ENCODE measurements at places on chromosomes 6 and 20. TPM values are rescaled to one million over a fixed set of nuclear protein-coding genes. Genes with fewer than 3 reads are reported as not detected.

- DNase-seq: no peak
Observed at GRCh38 chr6:29641430-29642148, 8.6 kb upstream of the GABBR1 start.

DNA sequence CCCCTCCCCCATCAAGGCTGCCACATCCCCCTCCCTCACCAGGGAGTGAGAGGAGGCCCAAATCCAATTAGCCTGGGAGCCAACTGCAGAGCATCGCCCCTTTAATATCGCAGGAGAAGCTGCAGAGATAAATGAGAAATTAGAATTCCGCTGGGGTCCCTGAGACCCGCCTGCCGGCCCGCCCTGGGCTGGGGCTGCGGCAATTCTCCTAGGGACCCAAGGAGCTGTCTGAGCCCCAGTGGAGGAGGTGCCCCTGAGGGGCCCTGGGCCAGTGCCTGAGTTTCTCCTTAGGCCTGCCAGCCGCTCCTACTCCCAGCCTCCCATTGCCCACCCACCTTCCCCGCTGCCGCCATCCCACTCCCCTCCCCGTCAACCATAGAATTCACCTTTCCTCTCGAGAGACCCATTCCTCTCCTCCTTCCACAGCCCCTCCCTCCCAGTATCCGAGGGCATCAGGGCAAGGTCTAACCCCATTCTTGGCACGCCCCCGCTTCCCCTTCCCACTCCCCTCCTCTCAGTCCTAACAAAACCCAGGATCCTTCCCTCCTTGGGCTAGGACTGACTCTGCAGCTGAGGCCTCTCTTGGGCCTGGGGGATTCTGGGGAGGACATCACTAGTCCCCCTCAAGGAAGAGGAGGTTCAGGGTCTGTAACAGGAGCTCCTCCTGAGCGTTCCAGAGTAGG, 20.0 kb upstream of the CDH22 start:
- DNase-seq: no peak

GRCh38 chr6:154536255-154536654, 25.8 kb upstream of the CNKSR3 start:
- DNase-seq: no peak

- DNase-seq: no peak
Observed at GRCh38 chr20:45328451-45328850, 19.8 kb downstream of the SDC4 start.

DNA sequence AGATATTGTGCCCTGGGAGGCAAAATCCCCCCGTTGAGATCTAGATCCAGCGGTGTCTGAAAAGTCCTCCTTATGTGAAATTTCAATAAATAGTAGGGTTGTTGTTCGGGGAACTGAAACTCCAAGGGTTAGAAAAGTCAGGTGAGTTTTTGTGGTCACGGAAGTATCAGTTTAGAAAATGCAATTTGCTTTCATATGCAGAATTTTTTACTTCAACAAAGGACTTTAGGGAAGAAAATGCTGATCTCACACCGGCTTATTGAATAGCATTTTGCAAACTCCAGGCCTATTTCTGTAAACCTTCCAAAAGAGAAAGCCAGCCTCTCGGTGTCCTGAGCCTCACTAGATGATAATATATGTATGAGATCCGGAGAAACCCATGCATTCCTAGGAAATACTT, 254.7 kb downstream of the TSHZ2 start:
- no peak for DNase-seq

DNA sequence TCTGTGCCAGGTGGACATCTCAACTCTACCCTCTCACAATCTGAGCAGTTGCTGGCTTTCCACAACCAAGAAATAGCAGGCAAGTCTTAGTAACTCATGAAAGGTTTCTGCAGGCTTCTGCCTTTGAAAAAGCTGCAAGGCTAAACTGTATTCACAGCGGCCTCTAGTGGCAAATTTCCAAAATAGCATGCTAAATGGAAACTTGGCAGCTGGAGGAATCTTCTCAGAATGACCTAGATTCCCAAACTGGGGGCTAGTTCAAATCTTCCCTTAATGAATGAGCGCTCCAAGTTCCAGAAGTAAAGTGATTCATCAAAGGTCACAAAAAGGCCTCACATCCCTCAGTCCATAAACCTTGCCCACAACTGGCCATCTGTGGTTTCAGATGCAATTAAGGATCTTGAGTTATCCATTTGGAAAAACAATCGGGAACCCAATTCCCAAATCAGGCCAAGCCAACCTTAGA, 11.9 kb upstream of the CPNE5 start:
- DNase-seq: no peak

GRCh38 chr6:157996918-157997702, 15.4 kb downstream of the SYNJ2 start:
- DNase-seq: no peak

- DNase-seq: no peak
Observed at GRCh38 chr6:20835315-20836010, 301.2 kb downstream of the CDKAL1 start.

GRCh38 chr6:44217332-44218143, 812 bp downstream of the MYMX start:
- no peak for DNase-seq

DNA sequence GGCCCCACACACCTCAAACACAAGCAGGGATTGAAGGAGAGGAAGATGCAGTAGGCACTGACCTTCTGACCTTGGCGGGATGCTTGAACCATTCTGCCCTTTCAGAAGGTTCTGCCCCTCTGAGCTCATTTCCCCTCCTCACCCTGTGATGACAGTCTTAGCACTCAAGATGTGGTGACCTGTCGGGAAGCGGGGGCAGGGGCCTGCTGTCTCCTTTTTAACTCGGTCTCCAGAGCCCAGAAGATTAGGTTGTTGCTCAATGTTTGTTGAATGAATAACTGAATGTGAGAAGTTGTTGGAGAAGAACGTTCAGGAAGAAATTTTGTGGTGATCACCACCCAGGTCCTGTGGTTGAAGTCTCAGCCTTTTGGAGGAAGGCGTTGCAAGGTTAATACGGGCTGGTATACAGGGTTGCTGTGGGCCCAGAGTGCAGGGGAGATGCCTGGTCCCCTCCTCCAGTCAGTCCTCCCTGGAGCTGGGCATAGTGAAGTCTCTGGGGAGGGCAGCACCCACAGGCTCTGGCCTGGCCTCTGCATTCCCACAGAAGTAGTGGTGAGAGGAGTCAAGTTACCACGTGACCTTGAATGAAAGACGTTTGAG, 49.7 kb upstream of the FUCA2 start:
- DNase-seq: no peak

DNA sequence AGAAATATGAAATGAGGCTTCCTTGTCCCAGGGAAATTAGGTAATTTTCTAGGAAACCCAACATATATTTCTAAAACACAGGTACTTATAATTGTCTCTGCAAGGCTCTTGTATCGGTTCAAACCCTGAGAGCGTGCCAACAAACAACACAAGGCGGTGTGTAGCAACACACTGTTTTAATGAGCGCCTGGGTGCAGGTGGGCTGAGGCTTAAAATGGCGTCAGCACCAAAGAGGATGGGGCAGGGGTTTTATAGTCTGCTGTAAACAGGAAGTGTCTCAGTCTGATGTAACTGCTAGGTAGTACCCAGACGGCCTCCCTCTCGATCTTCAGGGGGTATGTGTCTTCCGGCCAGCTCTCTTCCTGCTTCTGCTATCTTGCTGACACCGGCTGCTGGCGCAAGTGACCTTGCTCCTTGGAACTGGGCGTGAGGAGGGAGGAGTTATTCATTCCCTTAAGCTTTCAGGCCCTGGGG, 69.7 kb downstream of the EPB41L2 start:
- DNase-seq: no peak

- DNase-seq: no peak
Observed at GRCh38 chr6:71675386-71675785, 211.0 kb upstream of the RIMS1 start.

- no peak for DNase-seq
Observed at GRCh38 chr6:160065200-160065599, 56.4 kb upstream of the SLC22A1 start.

GRCh38 chr6:43376551-43376981, 7.1 kb upstream of the ZNF318 start:
- DNase-seq: no peak

DNA sequence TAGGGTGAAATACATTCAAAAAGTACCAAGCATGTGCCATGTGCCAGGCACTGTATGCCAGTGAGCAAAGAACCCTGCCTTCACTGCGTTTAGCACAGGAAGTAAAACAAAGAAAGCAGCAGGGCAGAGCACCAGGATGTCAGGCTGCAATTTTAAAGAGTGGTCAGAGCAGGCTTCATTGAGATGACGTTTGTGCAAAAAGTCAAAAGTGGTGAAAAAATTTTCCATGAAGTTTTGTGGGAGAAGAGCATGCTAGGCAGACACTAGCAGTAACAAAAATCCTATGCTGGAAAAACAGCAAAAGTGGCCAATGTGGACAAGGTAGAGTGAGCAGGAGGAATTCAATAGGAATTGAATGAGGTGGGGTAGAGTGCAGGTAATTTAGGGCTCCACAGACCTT, 31.3 kb downstream of the AKIRIN2 start:
- DNase-seq: peak; percentile 14

DNA sequence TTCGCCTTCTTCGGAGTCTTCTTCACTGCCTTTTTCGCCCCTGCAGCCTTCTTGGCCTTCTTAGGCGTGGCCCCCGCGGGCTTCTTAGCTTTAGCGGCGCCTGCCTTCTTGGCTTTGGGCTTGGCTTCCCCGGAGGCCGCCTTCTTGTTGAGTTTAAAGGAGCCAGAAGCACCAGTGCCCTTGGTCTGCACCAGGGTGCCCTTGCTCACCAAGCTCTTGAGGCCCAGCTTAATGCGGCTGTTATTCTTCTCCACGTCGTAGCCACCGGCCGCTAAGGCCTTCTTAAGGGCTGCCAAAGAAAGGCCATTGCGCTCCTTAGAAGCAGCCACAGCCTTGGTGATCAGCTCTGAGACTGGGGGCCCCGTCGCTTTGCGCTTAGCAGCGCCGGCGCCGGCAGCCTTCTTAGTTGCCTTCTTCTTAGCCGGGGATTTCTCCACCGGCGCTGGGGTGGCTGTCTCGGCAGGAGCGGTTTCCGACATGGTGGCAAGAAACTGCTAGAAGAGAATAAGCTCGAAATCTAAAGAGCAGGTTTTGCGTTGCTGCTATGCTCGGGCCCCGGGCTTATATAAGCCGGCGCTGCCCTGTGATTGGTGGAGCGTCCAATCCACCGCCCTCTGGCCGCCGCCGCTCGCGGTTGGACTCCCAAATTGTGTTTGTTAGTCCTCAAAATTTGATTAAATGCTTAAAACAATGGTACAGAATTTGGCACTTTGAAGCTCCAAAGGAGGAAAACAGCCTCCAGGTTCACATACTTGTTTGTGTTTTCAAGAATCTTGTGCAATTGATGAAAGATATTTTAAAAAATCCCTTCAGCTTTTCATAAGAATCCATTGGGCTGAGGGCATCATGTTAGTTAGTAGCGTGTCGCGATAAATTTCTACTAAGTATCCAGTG, 44.9 kb downstream of the OR2B2 start:
- no peak for DNase-seq

- DNase-seq: no peak
Observed at GRCh38 chr20:7883741-7884140, 56.5 kb downstream of the HAO1 start.

Gene C4B
- 2.3 TPM for total RNA-seq

Gene CYP39A1
- total RNA-seq: 0.29 TPM

Gene DUSP15
- 4.5 TPM for total RNA-seq

Gene SLC26A8
- not detected for total RNA-seq

Gene SYNDIG1
- total RNA-seq: 0.67 TPM

Gene KHDC1
- 2.9 TPM for total RNA-seq

Gene TPD52L1
- 63.3 TPM for total RNA-seq

Gene BHLHE23
- total RNA-seq: not detected
